ENCODE measurements at places on chromosomes 3 and 15. TPM values are rescaled to one million over a fixed set of nuclear protein-coding genes. Genes with fewer than 3 reads are reported as not detected.
A peak's percentile ranks its signal among the peaks of the same experiment; 100 is the strongest.

DNA sequence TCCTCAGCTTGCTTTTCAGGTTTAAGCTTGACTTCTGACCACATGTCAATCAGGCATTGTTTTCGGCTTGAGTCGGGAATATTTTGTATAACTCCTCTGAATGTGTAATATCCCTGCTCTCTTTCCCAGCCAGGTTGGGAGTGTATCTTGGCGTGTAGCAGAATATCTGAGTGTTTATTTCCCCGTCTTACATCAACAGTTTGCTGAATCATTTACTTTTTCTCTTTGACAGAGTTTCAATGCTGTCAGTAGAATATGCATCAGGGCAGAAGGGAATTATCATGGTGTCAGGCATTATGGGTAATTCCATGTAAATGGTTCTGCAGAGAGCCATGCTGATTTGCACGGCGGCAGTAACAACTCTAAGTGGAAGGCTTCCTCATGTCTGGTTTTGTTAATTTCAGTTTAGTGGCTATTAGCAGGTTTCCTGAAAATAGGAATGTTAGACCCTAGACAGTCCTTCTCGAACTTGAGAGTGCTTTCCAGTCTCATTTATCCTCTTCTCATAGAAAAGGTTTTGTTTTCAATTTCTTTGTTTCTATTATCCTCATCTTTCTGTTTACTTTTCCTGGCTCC, 566.3 kb downstream of the AGBL1 start:
- DNase-seq: no peak
- no peaks in the 10 kb centered on the region for H3K36me3 ChIP-seq
- peaks cover 5% of the 10 kb centered on the region for H3K4me1 ChIP-seq
- peak overlapping the region; percentile 70 for H3K27ac ChIP-seq
- H3K4me3 ChIP-seq: peak overlapping the region; percentile 36

Gene PARP14
- total RNA-seq: 34.1 TPM

GRCh38 chr3:44966795-44967278, 9.1 kb downstream of the ZDHHC3 start:
- no peak for DNase-seq
- H3K4me1 ChIP-seq: peaks cover 59% of the 10 kb centered on the region
- no peaks in the 10 kb centered on the region for H3K36me3 ChIP-seq
- no peaks in the 10 kb centered on the region for H3K27me3 ChIP-seq

- H3K27ac ChIP-seq: no peak overlapping the region
- DNase-seq: no peak
- H3K27me3 ChIP-seq: no peaks in the 10 kb centered on the region
- no peaks in the 10 kb centered on the region for H3K4me1 ChIP-seq
These were observed 10.0 kb upstream of the SCN10A start for GRCh38 chr3:38826001-38826400.

DNA sequence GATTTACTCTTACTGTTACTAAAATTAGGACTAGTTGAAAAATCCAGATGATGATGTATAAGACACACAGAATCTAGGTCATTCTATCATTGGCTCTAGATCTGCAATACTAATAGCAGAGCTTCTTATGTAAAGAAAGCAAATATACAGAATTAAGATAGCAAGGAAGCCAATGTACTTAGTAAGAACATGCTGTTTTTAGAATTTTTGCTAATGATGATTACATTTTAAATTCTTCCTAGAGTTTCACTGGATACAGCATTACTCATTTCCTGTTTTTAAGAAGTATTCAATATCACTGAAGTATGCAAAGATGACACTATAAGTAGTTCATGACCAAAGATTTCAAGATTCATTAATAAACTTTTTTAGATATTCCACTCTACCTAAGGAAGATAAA, 60.7 kb downstream of the CFAP20DC start:
- no peak for DNase-seq
- no peak overlapping the region for H3K4me3 ChIP-seq
- no peaks in the 10 kb centered on the region for H3K36me3 ChIP-seq
- no peaks in the 10 kb centered on the region for H3K27me3 ChIP-seq
- no peak overlapping the region for H3K27ac ChIP-seq

Gene SLC22A14
- 0.53 TPM for total RNA-seq

Gene BCL2A1
- total RNA-seq: 2.7 TPM

DNA sequence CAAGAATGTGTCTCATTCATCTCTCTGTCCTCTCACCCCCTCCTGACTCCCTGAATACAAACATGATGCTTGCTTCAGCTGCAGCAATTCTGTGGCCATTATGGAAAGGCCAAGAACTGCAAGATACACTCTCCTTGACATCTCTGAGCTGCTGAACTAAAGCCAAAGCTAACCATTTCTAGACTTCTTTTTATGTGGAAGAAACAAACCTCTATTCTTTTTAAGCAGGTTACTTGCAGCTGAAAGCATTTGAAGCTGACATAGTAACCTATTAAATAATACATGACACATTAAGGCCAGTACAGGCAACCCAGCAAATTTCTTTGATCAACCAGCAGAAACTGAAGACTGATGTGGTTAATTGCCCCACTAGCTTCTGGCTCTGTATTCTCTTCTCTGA, 17.5 kb downstream of the FHIT start:
- no peak overlapping the region for H3K4me3 ChIP-seq
- H3K27ac ChIP-seq: no peak overlapping the region
- H3K36me3 ChIP-seq: no peaks in the 10 kb centered on the region
- H3K4me1 ChIP-seq: no peaks in the 10 kb centered on the region
- no peaks in the 10 kb centered on the region for H3K27me3 ChIP-seq
- no peak for DNase-seq

DNA sequence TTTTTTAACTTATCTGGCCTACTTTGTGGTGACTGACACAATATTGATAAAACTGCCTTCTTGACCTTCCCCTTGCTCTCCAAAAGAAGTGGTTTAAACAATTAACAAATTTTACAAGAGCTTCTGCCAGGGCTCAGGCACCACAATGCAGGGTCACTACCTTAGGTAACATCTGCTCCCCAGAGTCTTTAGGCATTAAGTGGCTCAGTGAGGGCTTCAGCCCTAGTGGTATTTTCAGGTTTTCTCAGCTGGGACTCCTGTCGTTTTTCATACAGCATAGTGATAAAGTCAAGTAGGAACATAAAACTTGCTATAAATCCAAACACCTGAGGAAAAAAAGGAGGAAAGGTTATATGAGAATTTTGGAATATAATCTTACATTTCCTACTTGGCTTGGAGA, 18.9 kb downstream of the CMTM6 start:
- no peaks in the 10 kb centered on the region for H3K4me1 ChIP-seq
- peaks cover 8% of the 10 kb centered on the region for H3K36me3 ChIP-seq
- no peak overlapping the region for H3K27ac ChIP-seq
- H3K27me3 ChIP-seq: no peaks in the 10 kb centered on the region
- DNase-seq: no peak

Gene REC114
- total RNA-seq: not detected

DNA sequence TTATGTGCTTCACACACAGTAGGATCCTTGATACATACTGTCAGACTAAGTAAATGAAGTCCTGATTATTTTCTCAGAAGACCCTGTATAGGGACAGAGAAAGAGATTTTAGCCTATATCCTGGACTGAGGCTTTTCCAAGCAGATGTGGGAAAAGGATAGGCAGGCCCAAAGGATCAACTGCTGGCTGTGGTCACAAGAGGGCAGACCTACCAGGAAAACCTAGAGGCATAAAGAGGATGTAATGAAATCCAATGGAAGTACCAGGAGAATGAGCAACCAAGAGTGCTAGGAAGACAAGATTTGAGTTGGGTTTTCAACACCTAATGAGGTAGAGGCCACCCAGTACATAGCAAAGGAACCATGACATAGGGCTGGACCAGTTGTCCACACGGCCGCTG, 23.1 kb downstream of the DCLK3 start:
- H3K4me3 ChIP-seq: no peak overlapping the region
- H3K4me1 ChIP-seq: no peaks in the 10 kb centered on the region
- no peak overlapping the region for H3K27ac ChIP-seq
- H3K27me3 ChIP-seq: no peaks in the 10 kb centered on the region

GRCh38 chr3:31193871-31194270, 299.4 kb upstream of the GADL1 start:
- H3K4me3 ChIP-seq: no peak overlapping the region
- H3K27me3 ChIP-seq: no peaks in the 10 kb centered on the region
- H3K4me1 ChIP-seq: peaks cover 23% of the 10 kb centered on the region
- no peaks in the 10 kb centered on the region for H3K36me3 ChIP-seq
- no peak overlapping the region for H3K27ac ChIP-seq

Gene AHSG
- total RNA-seq: not detected

DNA sequence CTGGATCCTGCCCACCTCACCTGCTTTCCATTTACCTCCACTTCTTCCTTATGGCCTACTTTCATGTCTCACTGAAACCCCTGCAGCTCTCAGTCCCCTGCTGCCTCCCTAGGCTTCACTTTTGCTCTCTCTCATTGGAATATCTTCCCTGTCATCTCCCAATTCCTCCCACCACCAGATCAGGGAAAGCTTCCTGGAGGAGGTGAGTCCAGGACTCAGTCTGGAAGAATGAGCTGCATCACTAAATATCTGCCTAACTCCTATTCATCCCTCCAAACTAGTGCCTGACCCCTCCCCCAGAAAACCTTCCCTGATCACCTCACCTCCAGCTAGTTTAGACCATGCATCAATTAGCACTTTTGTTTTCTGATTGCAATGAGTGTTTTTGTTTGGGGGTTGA, 37.1 kb downstream of the MRPL46 start:
- H3K27me3 ChIP-seq: no peaks in the 10 kb centered on the region
- no peaks in the 10 kb centered on the region for H3K4me1 ChIP-seq
- no peak for DNase-seq
- H3K36me3 ChIP-seq: no peaks in the 10 kb centered on the region
- H3K27ac ChIP-seq: no peak overlapping the region

DNA sequence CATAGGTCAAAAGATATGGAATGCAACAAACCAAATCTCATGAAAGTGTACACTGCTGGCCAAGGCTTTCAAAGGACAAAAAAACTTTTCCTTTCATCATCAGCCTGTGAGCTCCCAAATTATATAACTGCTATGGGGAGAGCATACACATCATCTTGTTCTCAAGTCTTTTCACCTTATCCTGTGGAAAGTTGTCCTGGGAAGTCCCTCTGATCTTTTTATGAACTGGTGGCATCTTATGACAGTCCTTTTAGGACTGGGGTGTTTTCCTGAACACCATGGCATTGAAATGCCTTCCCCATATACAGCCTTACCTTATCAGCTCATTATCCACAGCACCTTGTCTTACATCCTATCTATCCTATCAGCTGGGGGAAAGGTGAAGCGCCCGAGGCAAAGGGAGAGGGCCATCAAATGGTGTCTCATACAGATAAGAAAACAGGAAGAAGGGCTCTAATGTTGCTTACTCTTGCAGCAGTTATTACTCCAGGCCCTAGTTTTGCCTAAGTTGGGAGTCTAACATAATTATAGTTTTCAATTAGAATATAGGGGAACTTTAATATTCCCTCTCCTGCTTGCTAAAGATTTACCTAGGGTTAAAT, 61.5 kb upstream of the GOLIM4 start:
- no peaks in the 10 kb centered on the region for H3K4me1 ChIP-seq
- no peak for DNase-seq
- no peak overlapping the region for H3K4me3 ChIP-seq
- no peaks in the 10 kb centered on the region for H3K27me3 ChIP-seq

DNA sequence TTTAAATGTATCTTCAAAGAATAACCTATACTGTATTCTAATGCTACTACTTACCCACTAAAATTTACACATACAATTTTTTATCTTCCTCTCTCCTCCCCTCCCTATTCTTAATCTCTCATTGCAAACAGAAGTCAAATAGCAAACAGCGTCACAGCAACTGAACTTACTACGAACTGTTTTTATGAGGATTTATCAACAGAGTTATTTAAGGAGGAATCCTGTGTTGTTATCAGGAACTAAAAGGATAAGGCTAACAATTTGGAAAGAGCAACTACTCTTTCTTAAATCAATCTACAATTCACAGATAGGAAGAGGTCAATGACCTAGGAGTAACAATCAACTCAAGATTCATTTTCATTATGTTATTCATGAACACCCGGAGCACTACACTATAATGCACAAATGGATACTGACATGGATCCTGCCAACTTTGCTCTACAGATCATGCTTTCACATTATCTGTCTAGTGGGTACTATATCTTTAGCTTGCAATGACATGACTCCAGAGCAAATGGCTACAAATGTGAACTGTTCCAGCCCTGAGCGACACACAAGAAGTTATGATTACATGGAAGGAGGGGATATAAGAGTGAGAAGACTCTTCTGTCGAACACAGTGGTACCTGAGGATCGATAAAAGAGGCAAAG, 984 bp downstream of the FGF7 start:
- H3K36me3 ChIP-seq: no peaks in the 10 kb centered on the region
- H3K27ac ChIP-seq: peak overlapping the region; percentile 78
- H3K4me3 ChIP-seq: peak overlapping the region; percentile 3
- DNase-seq: no peak
- H3K4me1 ChIP-seq: peaks cover 12% of the 10 kb centered on the region

Gene CDHR4
- not detected for total RNA-seq

Gene UROC1
- not detected for total RNA-seq

Gene ENTPD3
- total RNA-seq: 11.6 TPM

- no peak overlapping the region for H3K27ac ChIP-seq
- no peaks in the 10 kb centered on the region for H3K36me3 ChIP-seq
- H3K4me3 ChIP-seq: no peak overlapping the region
- no peaks in the 10 kb centered on the region for H3K4me1 ChIP-seq
- DNase-seq: no peak
These were observed 125.2 kb downstream of the ANXA2 start for GRCh38 chr15:60272623-60273022.

Gene PCSK6
- 9.2 TPM for total RNA-seq

DNA sequence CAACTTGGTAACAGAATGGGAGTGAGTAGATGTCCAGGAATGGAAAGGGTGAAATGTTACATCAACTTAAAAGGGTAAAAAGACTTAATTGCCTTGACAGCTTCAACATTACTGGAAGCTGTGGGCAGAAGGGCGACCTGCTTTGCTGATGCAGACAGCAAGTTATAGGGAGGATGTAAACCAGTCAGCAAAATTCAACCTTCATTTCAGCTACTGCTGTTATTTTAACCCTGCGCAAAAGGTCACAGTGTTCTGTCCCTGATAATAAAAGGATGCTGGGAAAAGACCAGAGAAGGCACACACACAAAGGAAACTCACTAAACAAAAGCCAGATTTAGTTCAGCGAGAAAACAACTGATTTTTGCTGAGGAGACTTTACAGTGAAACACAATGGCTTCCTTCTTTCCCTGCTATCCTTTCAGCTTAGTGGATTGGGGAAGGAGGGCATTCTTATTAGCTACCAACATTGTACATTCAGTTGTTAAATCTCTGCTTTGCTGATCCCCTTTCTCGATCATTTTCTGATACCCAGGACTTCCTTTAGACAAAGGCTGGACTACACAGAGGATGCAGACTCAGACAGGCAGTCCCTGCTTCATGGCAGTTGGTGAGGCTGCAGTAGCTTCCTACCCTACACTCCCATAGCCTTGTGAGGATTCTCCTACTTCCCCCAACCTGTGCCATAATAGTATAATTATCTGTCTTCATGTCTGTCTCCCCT, 62.0 kb downstream of the P3H2 start:
- H3K27me3 ChIP-seq: no peaks in the 10 kb centered on the region
- DNase-seq: no peak
- peaks cover 3% of the 10 kb centered on the region for H3K4me1 ChIP-seq
- H3K36me3 ChIP-seq: no peaks in the 10 kb centered on the region
- H3K27ac ChIP-seq: peak overlapping the region; percentile 39
- no peak overlapping the region for H3K4me3 ChIP-seq

Gene RNU6-1
- not detected for total RNA-seq

- H3K4me1 ChIP-seq: no peaks in the 10 kb centered on the region
- H3K27me3 ChIP-seq: no peaks in the 10 kb centered on the region
- no peak for DNase-seq
- H3K4me3 ChIP-seq: no peak overlapping the region
- no peaks in the 10 kb centered on the region for H3K36me3 ChIP-seq
These were observed 78.2 kb downstream of the FAIM start for GRCh38 chr3:138686771-138687221.

Gene RLBP1
- not detected for total RNA-seq

GRCh38 chr3:16913264-16913580, 28.5 kb downstream of the PLCL2 start:
- no peaks in the 10 kb centered on the region for H3K36me3 ChIP-seq
- no peak overlapping the region for H3K4me3 ChIP-seq
- no peak overlapping the region for H3K27ac ChIP-seq
- DNase-seq: no peak
